ENCODE measurements at places on chromosomes 1 and 21. TPM values are rescaled to one million over a fixed set of nuclear protein-coding genes. Genes with fewer than 3 reads are reported as not detected.

CHRM3 gene
- 0.19 TPM for total RNA-seq

SPATA6 gene
- 1.3 TPM for total RNA-seq

SSX2IP gene
- total RNA-seq = 5.7 TPM

CELA2B gene
- total RNA-seq = not detected

DNA sequence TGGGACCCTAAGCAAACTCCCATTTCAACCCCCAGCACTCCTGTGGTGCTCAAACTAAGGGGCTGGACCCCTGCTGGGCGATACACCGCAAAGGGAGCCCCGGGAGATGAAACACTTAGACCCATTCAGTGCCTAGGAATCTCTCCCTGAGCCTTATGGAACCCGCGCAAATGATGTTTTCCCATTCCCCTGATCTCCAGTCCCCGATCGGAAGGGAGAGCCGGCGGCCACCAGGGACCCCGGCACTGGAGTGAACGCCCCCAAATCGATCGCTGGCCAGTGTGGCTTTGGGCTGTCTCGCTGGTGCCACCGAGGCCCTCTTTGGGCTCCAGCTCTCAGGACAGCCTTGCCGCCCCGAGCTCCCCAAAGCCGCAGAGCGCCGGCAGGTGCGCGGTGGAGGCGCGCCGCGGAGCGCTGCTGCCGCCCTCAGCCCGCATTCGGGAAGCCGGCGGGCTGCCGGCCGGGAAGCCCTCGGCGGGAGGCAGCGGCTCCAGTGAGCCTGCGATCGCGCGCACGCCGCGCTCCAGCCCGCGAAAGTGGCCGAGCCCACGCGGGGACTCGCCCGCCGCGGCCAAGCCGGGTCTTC is 1.1 kb downstream of the PLXNA2 start:
- DNase-seq = no peak

FMO2 gene
- not detected for total RNA-seq

GRCh38 chr1:43279666-43280065 is 5.7 kb downstream of the C1orf210 start:
- DNase-seq = no peak

ZBED6 gene
- 10.8 TPM for total RNA-seq

- no peak for DNase-seq
Observed at GRCh38 chr1:32915766-32916706, 14.8 kb upstream of the TMEM54 start.

DNA sequence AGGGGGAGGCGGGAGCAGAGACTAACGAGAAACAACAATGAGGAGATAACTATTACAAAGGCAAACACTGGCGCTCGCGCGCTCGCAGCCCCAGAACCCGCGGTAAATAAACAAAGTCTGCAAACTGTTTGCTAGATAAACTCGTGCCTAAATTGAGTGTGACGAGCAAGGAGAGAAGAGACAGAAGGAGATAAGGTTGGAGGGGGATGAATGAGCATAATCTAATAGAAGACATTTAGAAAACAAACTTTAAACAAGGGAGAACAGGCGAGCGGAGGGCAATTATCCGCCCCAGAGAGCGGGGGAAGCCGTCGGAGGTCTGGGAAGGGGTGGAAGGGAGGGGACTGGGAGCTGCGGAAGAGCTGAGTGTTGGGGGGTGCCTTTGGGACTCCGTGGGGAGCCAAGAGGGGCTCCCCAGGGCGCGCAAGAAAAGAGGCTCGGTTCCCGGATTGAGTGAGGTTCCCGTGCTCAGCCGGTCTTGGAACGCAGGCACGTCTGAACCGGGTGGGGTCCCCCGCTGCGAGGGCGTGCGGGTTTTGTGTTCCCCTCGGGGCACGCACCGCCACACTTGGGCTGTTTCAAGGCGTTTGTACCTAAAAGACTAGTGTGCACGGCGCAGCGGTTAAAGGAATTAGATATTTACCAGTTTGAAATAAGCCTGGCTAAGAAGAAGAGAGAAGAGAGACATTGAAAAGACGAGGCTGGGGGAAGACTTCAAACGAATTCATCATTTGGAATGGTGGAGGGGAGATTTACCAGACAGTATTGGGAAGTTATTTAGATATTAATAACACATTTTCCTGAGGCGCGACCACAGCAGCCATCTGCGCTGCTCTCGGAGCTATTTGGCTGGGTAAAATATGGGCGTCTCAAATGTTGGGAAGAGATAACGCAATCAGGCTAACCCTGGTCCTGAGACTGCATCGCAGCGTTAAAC is 10.6 kb downstream of the PAX7 start:
- no peak for DNase-seq

DNA sequence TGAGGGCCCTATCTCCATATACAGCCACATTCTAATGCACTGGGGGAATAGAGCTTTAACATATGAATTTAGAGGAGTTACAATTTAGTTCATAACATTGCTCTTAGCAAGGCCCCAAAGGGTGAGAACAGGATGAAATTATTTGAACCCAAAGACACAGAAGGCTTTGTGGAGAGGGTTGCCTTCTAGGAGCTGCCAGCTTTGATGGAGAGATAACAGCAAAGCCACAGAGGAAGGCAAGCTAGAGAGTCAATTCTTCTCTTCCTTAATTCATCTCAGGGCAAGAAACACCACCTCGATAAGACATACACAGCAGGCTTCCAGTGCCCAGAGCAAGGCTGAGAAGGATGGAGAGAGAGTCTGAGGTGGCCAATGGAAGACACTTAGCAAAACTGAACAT is 94.8 kb upstream of the TMPRSS15 start:
- DNase-seq = no peak

OR2M2 gene
- not detected for total RNA-seq

DNA sequence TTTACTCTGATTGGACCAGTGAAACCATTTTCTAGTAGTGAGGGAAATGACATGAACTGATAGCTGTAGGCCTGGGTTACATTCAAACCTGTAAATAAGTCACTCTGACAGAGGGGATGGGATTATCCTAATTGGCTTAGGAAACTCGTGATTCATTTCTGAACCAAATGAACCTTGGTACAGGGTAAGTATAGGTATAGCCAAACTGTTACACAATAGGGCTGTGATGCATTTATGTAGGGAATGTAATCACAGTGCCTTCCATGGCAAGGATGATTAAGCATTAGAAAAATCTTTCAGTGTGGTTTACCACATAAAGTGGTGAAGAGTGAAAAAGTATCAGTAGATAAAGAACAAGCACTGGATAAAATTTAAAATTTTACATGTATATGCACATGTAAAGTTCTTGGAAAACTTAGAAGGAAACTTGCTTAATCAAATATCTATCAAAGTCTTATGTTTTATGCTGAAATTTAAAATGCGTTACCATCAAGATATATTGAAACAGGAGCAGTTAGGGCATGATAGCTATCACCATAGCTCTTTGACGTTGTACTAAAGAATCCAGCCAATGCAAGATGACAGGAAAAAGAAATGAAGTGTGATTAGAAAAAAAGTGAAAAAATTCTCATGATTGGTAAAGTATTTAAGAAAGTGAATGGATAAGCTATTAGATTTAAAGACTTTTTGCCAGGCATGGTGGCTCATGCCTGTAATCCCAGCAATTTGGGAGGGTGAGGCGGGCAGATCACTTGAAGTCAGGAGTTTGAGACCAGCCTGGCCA is 63.0 kb downstream of the RABGAP1L start:
- no peak for DNase-seq

HMCN1 gene
- total RNA-seq = under 0.01 TPM

GJA4 gene
- total RNA-seq = not detected

- DNase-seq = no peak
Observed at GRCh38 chr1:230930986-230931385, 47.7 kb downstream of the TTC13 start.

DNA sequence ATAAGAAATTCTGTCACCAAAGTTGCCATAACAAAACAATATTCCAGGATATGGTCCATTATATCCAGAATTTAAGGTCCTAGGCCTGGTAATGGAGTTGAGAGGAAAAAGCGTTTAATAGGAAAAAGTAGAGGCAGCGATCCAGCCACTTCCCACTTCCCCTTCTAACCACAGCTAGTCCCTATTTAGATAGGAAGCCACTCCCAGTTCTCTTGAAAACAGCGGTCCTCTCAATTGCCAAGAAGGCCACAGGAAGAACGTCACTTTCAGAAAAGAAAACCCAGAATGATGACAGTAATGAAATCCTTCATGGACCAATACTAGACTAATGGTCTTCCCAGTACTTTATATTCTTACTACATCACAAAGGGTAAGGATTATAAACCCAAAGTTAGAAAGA is 38.6 kb downstream of the ABL2 start:
- DNase-seq = no peak

- no peak for DNase-seq
Observed at GRCh38 chr1:115336741-115337140, 1.3 kb downstream of the NGF start.

DNA sequence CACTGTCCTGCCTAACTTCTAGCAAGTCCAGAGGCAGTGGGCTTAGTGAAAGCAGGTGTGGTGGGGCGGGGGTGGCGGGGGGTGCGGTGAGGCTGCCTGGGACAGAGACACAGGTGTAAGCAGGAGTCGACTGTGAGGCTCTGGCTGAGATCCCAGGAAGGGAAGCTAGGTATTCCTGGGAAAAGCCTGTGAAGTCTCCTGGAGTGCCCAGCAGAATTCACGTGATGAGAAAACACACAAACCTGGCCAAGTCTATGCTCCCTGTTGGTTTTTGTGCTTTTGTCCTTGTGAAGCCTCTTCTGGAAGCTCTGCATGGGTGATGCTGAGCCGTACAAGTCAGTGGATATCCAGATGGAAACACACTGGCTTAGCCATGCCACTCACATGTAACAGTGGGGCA is 5.3 kb downstream of the GALNT2 start:
- no peak for DNase-seq

PLA2G2F gene
- total RNA-seq = not detected

Data from activated T-cell treated with anti-CD3 and anti-CD28 coated beads, Interleukin-2, amount 50 U/mL, for 4 hours (primary cell).